Gastroesophageal sphincter (tissue), 4 donors: ENCODE measurements at places on chromosomes 13 and 19. TPM values are rescaled to one million over a fixed set of nuclear protein-coding genes. Genes with fewer than 3 reads are reported as not detected.
A peak's percentile ranks its signal among the peaks of the same experiment; 100 is the strongest.

DNA sequence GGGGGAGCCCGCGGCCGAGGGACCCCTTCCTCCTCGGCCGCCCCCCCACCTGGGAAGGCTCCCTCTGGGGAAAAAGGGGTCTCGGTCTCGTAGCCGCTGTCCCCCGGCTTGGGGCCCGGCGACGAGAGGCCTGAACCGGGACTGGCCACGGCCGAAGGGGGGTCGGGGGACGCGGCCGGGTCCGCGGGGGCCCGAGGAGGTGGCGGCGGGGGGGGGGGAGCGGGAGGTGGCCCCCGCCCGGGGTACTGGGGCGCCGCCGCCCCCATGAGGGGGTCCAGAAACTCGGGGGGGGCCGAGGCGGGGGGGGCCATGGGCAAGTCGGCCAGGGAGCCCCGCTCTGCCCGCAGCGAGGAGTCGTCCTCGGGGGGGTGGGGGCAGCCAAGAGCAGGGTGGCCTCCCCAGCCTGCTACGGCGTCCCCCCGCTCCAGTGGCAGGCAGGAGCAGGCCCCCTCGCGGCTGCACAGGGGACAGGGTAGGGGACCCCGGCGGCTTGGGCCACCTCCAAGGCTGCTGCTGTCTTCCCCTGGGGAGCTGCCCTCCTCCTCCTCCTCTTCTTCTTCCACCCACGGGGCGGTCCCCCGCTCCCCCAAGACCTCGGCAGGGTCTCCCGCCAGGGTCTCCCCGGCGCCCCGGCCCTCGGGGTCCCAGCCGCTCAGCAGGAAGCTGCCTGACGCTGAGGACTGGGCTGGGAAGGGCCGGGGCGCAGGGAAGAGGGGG, 12.9 kb downstream of the LMTK3 start:
- no peak for ATAC-seq

NFIX gene
- total RNA-seq: 145 TPM

GRCh38 chr13:107866032-107866940, 349.1 kb downstream of the LIG4 start:
- ATAC-seq: peak; percentile 32

IL4I1 gene
- total RNA-seq: 0.39 TPM

DNA sequence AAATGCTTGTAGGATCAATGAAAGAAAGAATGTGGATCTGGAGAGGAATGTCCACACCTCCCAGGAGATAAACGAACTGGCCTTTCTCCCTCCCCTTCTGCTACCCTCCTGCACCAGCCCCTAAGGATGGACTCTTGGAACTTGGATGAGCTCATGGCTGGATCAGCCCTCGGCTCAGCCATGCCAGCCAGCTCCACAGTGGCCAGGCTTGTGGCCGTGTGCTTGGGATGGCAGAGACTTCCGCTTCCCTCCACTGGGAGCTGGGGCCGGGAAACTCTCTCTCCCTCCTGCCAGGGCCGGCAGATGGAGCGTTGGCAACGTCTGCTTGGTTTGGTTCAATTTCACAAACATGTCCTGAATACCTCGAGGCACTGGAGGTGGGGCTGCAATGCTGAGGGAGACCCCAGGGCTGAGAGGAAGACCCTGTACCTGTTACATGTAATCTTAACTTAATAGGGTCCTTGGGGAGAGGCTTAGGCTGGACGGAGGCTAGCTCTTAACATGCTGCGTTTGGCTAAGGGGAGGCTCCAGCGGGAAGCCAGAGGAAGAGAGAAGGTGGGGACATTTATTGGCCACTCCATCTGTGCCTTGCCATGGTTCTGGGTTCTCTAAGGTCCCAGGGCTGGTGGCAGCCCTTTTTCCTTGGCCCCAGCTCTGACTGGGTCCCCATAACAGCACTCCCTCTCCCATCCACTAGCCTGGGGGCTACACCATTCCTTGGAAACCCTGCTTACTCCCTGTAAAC, 152.5 kb downstream of the IER2 start:
- ATAC-seq: no peak

- no peak for ATAC-seq
Measured at GRCh38 chr13:93118081-93118615, 108.5 kb upstream of the GPC6 start.

DNA sequence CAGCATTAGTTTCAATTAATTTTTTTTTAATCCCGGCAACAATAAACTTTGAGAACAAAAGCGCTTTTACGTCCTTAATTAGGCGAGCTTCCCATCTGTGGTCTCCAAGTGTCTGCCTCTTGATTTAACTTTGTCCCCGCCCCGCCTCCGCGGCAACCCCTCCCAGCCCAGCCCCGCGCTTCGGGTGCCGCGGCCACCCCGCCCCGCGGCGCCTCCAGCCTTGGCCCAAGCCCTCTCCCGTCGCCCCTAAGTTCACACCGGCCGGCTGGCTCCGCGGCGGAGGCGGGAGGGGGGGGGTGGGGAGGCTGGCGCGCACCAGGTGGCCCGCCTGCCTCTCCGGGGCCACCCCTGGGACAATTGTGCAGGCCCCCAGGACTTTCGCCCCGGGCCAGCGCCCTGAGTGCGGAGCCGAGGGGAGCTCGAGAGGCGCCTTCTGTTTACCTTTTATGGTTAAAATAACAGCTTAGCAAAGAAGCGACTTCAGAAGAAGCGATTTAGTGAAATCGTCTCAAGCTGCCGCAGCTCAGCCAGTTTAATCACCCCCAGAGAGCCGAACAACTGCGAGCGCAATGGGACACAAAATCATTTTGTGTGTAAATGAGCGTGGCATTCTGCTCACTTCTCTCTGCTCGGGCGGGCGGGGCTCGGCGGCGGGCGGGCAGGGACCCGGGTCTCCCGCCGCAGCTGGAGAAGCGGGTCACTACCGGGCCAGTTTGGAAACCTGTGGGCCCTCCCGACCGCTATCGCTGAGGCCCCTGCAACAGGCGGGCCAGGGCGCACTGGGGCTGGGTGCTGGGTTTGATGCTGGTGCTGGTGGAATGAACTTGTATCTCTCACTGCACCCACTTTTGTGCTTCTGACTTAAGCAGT, 1.4 kb downstream of the KCTD15 start:
- peak; percentile 26 for ATAC-seq

MISP3 gene
- 2.7 TPM for total RNA-seq

SIGLEC5 gene
- 0.67 TPM for total RNA-seq

NALCN gene
- 2.0 TPM for total RNA-seq

DNA sequence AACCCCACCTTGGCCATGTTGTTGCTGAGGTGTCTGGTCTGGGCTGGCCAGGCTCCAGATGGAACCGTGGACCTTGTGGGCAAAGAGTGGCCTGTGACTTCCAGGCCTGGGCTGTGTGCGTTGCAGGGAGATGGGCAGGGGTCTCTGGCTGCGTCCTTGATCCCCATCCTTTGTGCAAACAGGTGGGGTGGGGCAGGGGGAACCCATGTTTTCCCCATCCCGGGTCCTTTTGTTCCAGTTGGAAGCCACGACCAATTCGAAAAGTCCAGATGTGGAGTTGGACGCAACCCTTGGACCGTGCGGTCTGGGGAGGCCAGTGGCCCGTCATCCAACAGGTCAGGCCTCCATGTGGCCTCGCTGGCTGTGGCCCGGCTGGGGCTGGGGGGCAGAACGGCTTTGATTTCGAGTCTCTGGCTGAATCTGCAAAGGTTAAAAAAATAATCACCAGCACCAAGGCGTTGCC, 13.1 kb upstream of the COMP start:
- ATAC-seq: no peak

DNA sequence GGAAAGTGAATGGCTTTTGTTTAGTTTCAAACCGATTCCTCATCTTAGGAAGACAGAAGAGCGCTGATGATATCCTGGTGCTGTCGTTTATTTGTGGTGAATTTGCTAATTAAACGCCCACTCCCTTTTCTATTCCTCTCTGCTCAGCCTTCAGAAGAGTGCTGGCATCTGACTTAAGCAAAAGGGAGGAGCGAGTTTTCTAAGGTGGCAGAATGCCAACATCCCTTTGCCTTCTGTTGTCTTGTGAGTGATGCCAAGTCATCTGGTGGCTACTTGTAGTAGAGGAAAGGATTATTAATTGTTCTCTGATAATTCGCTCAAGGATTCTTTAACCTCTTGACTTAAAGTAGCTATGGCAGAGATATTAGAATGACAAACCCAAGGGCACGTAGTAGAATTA, 68.1 kb downstream of the ERCC5 start:
- no peak for ATAC-seq

DNA sequence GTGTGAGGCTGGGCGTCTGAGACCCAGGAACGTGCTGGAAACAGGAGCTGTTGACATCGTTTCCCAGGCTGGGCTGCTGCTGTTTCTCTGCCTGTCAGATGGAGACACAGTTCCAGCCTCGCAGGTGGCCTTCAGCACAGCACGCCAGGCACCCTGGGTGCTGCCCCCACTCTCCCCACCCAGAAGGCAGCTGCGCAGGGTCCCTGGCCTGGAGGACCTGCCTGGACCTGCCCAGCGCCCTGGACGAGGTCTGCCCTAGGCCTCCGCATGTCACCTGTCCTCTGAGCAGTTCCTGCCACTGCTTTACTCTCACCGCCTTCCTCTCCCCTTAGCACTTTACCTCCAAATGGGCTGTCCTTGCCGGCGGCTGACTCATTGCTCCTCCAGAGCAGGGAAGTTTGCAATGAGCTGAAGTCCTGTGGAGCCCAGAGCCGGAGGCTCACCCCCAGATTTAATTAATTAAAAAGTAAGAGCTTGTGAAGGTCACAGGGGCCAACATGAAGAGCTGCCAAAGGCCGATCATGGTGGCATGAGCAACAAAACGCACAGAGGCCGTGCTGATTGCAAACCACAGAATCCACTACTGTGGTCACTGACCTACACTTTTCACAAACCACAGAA, 32.2 kb downstream of the C13orf46 start:
- ATAC-seq: no peak

- ATAC-seq: peak; percentile 71
Measured at GRCh38 chr13:37295071-37295470, 189.6 kb upstream of the CSNK1A1L start.

DNA sequence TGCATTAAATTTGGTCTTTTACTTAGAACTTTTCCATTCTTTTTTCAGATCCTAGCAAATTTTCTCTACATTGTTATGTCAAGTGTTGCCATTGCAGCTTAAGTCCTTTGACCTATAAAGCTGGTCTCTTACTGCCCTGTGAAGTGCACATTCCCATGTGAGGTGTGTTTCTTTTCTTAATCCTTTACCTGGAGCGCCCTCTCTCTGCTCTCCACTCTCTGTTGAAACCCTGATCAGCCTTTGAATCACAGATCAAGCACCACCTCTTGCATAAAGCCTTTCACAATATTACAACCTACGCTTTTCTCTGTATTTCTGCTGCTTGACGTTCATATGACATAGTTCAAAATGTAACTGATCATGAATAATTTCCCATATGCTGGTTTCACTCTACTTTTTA, 84.8 kb downstream of the PCDH17 start:
- ATAC-seq: no peak

- no peak for ATAC-seq
Measured at GRCh38 chr19:18179957-18180356, 6.3 kb downstream of the IFI30 start.

GRCh38 chr13:79448413-79448812, 32.5 kb upstream of the NDFIP2 start:
- no peak for ATAC-seq

GRCh38 chr19:33780746-33781145, 15.9 kb upstream of the KCTD15 start:
- no peak for ATAC-seq

GRCh38 chr13:20291675-20292074, 59.6 kb upstream of the GJB6 start:
- no peak for ATAC-seq

YJEFN3 gene
- 0.54 TPM for total RNA-seq

ZNF556 gene
- 0.27 TPM for total RNA-seq

DENND1C gene
- total RNA-seq: 1.1 TPM

ITGBL1 gene
- 8.6 TPM for total RNA-seq

PRTN3 gene
- total RNA-seq: not detected

DNA sequence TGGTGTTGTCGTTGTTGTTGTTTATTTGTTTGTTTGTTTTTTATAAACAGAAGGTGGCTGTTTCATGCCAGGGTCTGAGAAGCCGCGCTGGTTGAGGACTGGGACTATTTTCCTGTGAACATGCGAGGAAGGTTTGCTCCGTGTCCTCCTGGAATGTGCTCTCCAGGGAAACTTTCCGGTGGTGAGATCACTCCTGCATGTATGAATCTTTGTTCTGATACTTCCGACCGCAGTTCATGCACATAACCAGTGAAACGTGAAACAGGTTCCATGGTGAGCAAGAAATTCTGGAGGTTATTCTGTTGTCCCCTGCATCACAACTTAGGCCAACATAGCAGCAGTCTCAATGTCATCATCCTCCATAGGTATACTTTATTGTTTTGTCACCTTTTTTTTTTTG, 187.6 kb upstream of the ARGLU1 start:
- ATAC-seq: no peak

DNA sequence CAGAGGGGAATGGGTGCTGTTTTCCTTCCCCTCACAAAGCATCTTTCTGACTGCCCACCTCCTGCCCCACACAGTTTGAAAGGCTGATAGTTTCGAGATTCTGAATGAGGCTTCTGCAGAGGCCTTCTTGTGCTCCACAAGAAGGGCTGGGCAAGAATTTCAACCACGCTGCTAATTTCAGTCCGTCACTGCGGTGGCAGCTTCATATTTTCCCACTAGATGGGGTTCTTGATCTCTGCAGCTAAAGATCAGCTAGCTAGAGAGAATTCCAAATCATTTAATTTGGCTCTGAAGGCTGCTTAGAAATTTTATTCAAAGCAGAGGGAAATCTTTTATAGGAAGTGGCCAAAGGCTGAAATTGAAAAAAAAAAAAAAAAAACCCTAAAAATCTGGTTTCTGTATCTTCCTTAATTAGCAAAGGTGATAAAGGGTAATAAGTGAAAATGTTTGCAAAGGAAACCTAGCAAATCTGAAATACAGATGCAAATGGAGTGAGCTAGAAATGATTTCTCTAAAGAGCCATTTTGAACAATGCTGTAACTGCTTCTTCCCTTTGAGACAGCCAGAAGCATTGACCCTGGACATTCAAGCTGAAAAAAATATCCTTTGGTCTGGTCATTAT, 38.0 kb upstream of the C13orf42 start:
- peak; percentile 50 for ATAC-seq

GRCh38 chr13:114235697-114236096, 1.0 kb downstream of the CDC16 start:
- no peak for ATAC-seq

DNA sequence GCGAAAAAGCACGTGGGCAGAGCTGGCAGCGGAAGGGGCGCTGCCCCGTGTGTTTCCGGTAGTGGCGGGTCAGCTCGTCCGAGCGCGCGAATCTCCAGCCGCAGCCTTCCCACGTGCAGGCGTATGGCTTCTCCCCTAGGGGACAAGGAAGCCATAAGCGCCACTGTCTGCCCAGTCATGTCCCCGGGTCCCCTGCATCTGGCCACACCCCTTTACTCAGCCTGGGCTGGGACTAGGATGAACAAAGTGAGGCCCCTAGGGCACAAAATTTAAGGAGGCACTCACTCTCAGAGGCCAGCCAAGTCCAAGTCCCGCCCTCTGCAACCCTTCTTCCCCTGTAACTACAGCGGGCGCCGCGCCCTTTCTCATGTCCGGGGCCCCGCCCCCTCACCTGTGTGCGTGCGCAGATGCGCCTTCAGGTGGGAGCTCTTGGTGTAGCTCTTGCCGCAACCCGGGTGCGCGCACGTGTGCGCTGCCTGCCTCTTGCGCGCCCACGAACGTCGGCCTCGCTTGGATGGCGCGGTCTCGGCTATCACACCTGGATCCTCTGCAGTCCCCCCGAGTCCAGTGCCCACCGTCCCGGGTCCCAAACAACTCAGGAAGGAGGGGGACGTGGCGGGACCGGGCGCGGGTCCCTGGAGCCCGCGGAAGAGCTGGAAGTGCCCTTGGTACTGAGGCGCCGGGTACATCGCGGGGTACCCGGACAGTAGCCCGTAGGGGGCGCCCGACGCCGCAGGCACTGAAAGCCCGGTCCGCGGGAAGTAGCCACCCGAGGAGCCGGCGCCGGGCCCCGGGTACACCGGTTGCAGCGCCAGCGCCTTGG, 1.9 kb downstream of the KLF1 start:
- ATAC-seq: peak; percentile 45

GRCh38 chr13:44435142-44435918, 61.7 kb downstream of the SERP2 start:
- ATAC-seq: peak; percentile 83

PRSS57 gene
- total RNA-seq: not detected
